ENCODE measurements at places on chromosomes 16 and 17.

DNA sequence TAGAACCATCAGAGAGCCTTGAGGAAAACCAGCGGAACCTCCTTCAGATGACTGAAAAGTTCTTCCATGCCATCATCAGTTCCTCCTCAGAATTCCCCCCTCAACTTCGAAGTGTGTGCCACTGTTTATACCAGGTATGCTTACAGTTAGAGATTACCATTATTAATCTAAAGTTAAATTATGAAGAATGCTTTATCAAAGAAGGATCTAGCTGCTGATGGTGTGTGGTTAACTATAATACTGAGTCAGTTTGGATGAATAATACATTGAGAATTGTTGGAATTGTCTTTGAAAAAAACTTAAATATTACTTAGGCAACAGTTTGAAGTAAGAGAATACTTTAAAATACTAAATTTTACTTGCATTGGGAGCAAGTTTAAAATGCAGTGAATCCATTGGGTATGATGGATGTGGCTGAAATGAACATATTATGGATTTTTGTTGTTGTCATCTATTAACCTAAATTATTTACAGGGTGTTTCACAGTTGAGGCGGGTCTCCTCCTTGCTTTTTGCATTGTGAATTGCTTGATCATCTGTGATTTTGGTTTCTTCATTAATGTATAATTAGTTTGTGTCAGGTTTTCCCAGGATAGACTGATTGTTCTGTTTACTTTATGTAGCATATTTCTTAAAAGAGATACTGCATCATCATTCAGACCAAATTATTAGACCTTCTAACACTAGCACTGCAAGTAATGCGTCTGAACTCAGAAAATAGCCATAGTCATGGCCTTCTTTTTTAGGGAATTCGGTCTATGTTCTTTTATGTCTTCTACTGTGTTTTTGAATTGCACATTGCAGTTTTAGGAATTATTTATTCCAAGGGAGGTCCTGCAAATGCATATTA is 47.8 kb downstream of the OMG start:
- no peak for DNase-seq

GRCh38 chr17:55433629-55434422 is 12.2 kb upstream of the MMD start:
- no peak for DNase-seq

- DNase-seq = no peak
Observed at GRCh38 chr17:74474043-74474792, 7.8 kb downstream of the CD300A start.

GRCh38 chr16:81586417-81586816 is 141.8 kb downstream of the CMIP start:
- DNase-seq = no peak

GRCh38 chr17:30398328-30399041 is 19.8 kb downstream of the CPD start:
- DNase-seq = no peak

DNA sequence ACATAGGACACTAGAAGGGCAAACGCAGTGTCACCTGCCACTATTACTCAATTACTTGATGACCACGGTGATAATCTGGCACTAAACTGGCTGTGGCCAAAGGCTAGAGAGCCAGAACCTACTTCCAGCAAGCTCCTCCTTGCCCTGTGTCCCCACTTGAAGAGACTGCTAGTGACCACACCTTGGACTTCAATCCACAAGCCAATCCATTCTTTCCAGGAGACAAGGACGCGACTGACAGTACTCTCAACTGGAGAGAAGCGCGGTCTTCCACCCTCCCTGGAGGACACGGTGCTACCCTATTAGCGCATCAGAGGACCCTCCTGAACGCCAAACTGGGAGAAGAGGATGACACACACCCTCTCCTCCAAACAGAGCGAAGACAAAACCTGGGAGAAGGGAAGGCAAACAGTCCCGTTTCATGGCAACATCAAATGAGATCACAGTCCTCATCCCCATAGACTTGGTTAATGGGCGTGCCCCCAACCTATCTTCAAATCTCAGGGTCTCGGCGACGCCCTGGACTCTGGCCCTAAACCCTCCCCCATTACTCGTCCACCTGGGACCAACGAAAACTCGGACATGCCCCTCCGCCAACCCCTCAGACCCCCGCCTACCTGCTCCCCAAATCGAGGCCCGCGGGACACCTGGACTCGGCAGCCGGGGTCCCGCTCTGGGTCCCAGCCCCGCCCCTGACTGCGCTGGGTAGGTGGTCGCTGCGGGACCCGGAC is 508 bp downstream of the FLCN start:
- peak; percentile 6 for DNase-seq

GRCh38 chr17:43671031-43671692 is 9.4 kb upstream of the MEOX1 start:
- DNase-seq = no peak

GRCh38 chr16:69112285-69113129 is 7.1 kb downstream of the HAS3 start:
- DNase-seq = no peak

GRCh38 chr16:84380405-84380804 is 12.1 kb downstream of the ATP2C2 start:
- no peak for DNase-seq

DNA sequence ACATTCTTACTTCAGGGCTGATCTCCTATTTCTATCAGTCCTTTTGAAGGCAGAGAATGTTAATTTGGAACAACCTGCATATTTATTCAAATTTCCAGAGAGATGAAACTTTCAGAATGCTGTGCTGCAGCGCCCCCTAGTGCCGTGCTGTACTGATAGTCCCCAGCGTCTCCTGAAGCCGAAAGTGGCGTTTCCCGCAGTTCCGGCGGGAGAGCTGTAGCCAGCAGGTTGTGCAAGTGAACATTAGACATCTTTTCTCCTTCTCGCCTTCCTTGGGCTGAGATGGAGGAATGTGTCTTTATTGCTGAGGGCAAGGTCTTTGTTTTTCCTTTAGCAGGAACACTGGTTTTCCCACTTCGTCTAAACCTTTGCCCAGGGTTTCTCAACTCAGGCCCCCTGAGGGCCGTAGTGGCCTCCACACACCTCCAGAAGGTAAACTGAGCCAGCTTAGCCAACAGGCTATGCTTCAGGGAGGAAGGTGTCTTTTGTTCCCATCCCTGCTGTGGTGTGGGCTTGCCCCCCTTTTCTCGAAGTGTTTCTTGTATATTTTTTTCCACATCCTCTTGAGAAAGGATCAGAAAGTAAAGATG is 26.4 kb downstream of the USP10 start:
- peak; percentile 68 for DNase-seq

DNA sequence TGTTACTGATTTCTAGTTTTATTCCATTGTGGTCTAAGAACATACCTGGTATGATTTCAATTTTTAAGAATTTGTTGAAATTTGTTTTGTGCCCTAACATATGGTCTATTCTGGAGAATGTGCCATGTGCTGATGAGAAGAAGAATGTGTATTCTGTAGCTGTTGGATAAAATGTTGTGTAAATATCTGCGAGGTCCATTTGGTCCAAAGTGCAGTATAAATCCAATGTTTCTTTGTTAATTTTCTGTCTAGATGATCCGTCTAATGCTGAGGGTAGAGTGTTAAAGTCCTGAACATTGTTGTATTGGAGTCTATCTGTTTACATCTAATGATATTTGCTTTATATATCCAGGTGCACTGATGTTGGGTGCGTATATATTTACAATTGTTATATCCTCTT is 9.9 kb downstream of the ACSM3 start:
- DNase-seq = no peak

- no peak for DNase-seq
Observed at GRCh38 chr16:79009896-79010295, 590.6 kb downstream of the MAF start.

GRCh38 chr17:2264067-2264860 is 39.3 kb downstream of the SMG6 start:
- DNase-seq = no peak

DNA sequence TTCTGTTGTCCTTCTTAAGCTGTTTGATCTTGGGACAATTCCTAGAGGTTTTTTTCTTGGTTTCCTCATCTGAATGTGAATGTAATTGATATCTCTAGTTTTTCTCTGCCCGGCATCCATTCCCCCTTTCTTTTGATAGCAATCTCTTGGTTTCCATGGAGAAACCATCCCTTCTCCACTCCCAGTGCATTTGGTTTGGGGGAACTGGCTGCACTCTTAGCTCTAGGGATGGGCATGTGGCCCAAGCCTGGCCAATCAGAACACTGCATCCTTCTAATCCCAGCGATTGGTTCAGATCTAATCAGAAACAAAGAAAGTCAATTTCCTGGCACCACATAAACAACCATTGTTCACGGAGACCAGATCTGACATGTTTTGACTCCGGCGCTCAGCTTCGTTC is 45.1 kb downstream of the IRX3 start:
- no peak for DNase-seq

GRCh38 chr17:77839698-77840512 is 118.6 kb upstream of the TNRC6C start:
- DNase-seq = no peak

DNA sequence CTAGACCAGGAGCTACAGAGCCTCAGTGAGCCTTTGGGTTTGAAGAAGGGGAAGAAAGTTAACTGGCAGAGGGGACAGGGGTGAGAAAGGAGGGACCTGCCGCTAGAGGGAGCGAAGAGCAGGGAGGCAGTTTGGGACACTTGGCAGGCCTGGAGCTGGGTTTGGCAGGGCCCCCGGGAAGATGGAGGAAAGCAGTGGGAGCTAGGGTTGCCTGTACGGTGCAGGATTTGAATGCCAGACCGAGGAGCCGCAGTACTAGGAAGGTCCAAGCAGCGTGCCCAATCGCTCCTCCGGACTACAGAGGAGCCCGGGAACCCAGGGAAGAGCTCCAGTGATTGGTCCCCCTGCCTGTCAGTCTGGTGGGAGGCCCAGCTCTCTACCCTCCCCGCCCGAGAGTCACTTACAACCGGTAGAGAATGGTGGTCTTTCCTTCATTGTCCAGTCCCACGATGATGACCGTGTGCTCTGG is 1.3 kb downstream of the ARL5C start:
- peak; percentile 73 for DNase-seq

DNA sequence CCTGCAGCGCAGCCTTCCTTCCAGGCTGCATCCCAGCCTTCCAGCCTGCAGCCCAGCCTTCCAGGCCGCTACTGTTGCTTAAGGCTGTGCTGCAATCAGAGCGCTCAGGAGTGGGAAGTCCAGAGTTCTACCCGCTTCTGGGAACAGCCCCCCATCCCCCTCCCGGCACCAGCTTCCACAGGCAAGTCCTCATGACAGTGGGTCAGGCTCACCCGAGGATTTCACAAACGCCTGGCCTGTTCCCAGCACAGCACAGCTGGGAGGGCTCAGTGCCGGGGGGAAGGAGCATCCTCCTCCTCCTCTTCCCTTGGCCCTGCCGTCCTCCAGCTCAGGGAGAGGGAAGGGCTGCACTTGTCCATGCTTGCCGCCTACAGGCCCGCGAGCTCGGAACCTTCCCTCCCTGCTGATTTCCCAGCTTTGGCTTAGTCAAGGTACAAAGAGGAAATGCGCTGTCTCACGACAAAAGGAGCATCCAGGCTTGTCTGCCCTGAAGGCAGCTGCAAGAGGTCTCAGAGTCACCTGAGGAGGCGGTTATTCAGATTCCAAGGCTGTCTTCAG is 8.3 kb downstream of the SOCS3 start:
- no peak for DNase-seq

- DNase-seq = peak; percentile 75
Observed at GRCh38 chr17:74961657-74962350, 10.8 kb downstream of the HID1 start.

GRCh38 chr16:54957403-54958166 is 26.9 kb downstream of the IRX5 start:
- DNase-seq = no peak

DNA sequence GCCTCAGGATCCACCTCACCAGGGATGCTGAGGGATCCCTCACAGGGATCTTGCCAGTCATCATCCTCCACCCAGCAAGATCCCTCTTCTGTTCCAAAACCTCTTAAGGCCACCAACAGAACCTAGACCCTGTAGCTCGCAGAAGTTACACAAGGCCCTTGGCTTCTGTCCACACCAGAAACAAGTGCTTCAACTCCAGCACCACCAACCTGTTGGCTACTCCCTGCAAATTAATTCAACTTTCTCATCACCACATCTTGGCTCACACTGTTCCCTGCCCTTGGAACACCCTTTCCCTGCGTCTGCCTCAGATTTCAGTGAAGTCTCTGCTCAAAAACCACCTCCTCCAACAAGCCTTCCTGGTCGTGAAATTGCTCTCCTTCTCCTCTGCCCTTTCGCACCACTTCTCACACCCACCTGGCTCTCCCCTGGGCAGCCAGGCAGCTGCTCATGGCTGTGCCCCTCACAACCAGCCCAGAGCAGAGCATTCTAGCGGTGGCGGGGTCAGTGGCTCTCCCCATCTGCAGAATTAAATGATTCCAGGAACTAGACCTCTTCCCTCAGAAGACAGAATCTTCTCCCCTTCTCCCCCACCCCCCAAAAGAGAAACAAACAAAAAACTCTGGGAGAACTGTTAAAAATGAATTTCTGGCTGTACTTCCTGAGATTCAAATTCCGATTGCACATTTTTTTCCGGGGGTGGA is 1.8 kb downstream of the PLLP start:
- DNase-seq = no peak

GRCh38 chr17:35387496-35387895 is 14.1 kb upstream of the SLFN11 start:
- DNase-seq = no peak

DNA sequence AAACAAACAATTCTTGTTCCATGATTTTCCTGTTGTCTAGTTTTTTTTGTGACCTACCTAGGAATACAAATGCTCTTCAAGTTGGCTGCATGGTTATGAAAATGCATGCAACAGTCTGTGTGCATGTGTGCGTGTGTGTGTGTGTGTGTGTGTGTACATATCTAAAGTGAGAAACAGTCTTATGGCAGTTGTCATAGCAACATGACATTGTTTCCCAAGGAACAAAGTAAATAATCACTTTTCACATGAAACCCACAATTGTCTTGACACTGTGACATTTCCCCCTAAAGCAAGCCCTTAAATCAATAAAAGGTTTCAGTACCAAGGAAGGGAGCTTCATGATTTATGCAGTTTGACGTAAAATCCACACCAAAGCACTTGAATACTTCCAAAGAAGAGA is 758.4 kb downstream of the CDH8 start:
- DNase-seq = no peak

DNA sequence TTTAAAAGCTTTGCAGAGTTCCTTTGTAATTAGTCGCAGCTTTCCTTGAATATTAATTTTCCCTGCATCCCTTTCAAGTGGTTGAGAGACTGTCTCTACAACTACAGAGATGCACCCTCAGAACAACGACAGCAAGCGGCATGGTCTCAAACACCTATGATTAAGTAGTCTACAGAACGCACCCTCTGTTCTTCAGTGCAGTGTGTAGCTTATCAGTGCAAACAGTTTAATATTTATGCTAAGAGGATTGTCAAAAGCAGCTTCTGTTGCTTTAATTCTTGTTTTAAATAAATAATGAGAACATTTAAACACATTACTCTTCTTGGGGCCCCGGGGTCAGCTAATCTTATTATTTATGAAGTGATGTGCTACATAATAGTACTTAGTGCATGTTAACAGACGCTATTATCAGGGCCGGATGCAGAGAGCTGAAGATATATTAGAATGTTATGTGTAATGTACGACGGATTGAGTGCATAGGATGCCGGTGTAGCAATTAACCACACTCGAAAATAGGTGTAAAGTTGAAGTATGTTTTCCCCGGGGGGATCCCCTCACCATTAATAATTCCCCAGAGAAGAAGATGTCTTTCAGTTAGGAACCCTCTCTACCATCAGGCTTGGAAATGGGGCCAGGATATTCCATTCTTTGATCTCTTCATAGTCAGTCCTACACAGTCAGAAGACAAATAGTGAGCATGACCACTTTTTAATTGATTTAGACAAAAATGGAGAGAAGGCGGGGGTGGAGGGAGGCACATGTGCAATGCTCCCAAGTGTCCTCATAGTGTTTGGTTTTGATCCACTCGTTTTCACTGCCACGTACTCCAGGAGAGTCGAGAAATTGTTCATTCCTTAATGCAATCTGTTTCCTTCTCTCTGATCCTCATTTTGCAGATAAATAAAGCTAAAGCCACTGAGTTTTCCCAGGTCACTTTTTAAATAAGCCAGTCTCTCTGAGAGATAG is 176.3 kb downstream of the IRX3 start:
- no peak for DNase-seq
